ENCODE measurements at places on chromosomes 2 and 18.

DNA sequence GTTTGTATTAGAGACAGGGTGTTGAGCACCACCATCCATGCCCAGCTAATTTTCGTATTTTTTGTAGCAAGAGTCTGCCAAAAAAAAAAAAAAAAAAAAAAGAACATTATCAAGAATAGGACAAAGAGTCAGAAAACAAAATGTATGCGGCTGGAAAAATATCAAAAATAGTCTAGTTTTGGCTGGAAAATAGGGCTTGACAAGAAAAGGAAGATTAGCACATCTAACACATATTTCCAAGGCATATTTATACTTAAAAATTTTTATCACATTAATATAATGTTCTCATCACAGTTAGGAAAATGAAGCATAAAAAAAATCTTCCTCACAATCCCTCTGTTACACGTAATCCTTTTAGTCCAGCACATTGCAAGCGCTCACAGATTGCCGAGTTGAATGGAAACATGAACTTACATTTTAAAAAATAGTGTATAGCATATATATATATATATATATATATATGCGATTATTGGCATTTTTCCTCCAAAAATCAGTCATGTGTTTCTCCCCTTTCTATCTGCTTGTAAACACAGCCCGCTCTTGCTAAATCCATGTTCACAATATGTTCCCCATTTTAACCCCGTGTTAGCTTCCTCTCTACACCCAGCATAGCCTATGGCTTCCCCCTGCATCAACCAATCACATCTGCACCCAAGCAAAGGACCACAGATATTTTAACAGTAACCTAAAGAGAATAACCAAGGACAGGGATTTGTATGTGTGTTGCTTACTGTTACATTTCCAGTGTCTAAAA lies 183.0 kb downstream of the AFF3 start:
- no peak overlapping the region for H3K4me3 ChIP-seq
- peaks cover 4% of the 10 kb centered on the region for H3K27me3 ChIP-seq
- peaks cover 46% of the 10 kb centered on the region for H3K36me3 ChIP-seq
- peak overlapping the region; percentile 51 for H3K27ac ChIP-seq
- H3K4me1 ChIP-seq = peaks cover 48% of the 10 kb centered on the region
- no peak for DNase-seq

- H3K4me3 ChIP-seq = peak overlapping the region; percentile 14
- H3K36me3 ChIP-seq = no peaks in the 10 kb centered on the region
- peaks cover 43% of the 10 kb centered on the region for H3K4me1 ChIP-seq
- H3K27me3 ChIP-seq = peaks cover 12% of the 10 kb centered on the region
- DNase-seq = peak; percentile 51
- H3K27ac ChIP-seq = no peak overlapping the region
Observed at GRCh38 chr2:235324324-235324723, 169.5 kb upstream of the AGAP1 start.

GRCh38 chr2:170521299-170521698 lies 193.8 kb upstream of the SP5 start:
- DNase-seq = no peak
- H3K27me3 ChIP-seq = peaks cover 4% of the 10 kb centered on the region
- H3K27ac ChIP-seq = no peak overlapping the region
- no peaks in the 10 kb centered on the region for H3K36me3 ChIP-seq
- no peak overlapping the region for H3K4me3 ChIP-seq

GRCh38 chr2:168147830-168148794 lies 99.3 kb downstream of the STK39 start:
- H3K4me1 ChIP-seq = peaks cover 16% of the 10 kb centered on the region
- peaks cover 5% of the 10 kb centered on the region for H3K36me3 ChIP-seq
- no peaks in the 10 kb centered on the region for H3K27me3 ChIP-seq
- H3K27ac ChIP-seq = no peak overlapping the region

DNA sequence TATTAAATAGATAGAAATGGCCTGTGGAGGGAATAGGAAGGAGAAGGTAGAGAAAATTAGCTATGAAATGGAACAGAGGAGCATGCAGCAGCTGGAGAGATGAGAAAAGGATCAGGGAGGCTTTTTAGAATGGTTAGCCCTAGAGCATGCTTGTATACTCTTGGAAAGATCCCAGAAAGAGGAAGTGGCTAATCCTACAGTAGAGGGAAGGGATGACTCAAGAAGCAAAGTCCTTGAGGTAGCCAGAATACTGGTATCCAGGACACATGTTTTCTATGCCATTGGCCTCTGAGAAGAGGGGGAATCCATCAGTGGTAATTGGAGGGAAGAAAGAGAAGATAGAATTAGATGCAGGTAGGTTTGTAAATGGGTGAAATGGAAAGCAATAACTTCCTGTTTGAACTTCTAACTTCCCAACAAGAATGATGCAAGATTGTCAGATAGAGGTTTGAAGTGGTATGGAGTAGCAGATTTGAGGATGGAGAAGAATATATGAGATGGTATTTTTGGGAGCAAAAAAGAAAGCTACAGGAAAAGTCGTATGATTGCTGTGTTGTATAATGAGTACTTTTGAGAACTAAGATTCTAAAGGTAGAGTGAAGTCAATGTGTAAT lies 17.1 kb upstream of the OSBPL6 start:
- H3K4me1 ChIP-seq = no peaks in the 10 kb centered on the region
- no peaks in the 10 kb centered on the region for H3K36me3 ChIP-seq
- no peak overlapping the region for H3K4me3 ChIP-seq
- H3K27me3 ChIP-seq = peaks cover 4% of the 10 kb centered on the region
- no peak for DNase-seq

DNA sequence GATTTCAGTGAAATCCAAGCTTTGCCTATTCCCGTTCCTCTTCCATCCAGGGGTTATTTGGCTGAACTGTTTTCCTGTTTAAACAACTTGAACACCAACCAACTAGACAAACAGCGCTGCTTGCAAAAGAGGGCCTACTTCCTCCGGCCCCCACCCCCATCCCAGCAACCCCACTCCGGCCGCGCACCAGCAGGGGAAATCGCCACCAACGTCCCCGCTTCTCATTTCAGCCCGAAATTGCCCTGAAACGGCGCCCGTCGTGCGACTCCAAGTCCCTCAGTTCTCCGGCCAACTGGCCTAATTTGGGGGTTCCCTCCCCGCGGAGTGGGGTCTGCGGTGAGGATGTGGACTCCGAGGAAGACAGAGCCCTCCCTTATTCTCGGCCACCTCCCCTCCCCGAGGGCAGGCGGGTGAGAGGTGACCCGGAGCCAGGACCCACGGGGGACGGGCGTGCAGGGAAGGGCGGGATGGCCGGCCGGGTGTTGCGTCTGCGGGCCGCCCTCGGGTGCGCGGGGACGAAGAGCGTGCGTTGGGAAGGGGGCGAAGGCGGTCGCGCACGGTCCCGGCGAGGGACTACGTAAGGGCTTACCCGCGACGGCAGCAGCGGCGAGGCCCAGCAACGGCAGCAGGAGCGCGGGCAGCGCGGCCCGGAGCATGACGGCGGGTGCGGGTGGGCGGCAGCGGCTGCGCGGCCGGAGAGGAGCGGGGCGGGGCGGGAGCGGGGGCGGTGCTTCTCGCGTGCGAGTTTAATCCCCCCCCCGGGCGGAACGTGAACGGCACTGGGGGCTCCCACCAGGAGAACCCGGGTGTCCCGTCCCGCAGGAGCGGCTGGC lies at the start of gene CD302:
Gene CD302 (minus strand): TSS at position 666 of the 833 bp plus-strand sequence. CDS start 10 bp downstream, at position 656.
- H3K36me3 ChIP-seq = no peaks in the 10 kb centered on the region
- peak; percentile 76 for DNase-seq
- peaks cover 89% of the 10 kb centered on the region for H3K27me3 ChIP-seq

DNA sequence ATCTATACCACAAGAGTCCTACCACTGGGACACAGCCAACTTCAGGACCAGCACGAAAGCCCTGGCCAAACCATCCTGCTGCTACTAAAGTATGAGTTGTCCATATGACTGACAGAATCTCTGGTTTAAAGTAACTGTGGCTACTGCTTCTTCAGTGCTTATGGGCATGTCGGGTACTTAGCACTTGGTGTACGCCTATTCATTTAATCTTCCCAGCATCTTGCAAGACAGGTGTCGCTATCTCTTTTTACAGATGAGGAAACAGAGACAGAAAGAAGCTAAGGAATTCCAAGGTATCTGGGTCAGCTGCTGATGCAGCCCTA lies 203.4 kb upstream of the ID2 start:
- peaks cover 4% of the 10 kb centered on the region for H3K27me3 ChIP-seq
- no peak overlapping the region for H3K4me3 ChIP-seq
- no peak overlapping the region for H3K27ac ChIP-seq
- DNase-seq = no peak
